ENCODE measurements at places on chromosomes 11 and 22.

DNA sequence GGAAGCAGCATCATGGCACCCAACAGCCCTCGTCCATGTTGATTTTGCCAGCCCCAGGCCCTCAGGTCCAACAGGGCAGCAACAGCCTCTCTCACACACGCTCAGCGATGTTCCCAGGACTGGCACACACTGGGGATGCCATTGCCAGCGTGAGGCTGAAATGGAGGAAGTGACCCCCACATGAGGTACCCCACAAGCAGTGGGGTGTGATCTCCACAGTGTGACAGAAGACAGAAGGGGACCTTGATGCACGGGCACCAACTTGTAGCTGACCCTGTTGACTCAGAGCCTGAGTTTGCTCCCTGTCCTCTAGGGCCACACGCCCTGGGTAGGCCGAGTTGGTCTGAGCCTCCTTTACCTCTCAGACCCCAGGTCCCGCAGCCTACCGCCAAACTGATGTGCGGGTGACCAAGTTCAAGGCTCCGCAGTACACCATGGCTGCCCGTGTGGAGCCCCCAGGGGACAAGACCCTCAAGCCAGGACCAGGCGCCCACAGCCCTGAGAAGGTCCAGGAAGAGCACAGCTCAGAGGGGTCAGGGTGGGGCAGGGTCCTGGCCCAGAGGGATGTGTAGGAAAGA lies 6.2 kb downstream of the SCGB1C1 start:
- no peak for DNase-seq

GRCh38 chr11:102456381-102456780 lies 3.8 kb upstream of the TMEM123 start:
- DNase-seq, result no peak

- DNase-seq, result no peak
Observed at GRCh38 chr11:88434333-88434976, 96.9 kb upstream of the CTSC start.

- DNase-seq, result peak; percentile 36
Observed at GRCh38 chr22:26398741-26399153, 30.3 kb upstream of the ASPHD2 start.

DNA sequence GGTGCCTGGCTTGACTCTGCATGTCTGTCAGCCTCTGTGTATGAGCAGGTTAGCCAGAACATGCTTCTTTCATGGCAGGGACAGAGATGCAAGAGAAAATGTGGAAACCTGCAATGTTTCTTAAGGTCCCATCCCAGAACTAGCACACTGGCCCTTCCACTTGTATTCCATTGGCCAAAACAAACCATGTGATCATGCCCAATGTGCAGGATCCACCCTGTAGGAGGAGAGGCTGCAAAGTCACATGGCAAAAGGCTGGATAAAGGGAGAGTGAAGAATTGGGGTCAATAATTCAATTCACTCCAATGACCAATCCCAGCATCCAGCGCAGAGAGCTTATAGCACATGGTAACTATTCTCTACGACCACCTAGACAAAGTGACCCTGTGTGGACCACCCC lies 405.5 kb downstream of the MIAT start:
- DNase-seq, result no peak

GRCh38 chr11:40602866-40603552 lies 856.4 kb downstream of the LRRC4C start:
- DNase-seq, result no peak

DNA sequence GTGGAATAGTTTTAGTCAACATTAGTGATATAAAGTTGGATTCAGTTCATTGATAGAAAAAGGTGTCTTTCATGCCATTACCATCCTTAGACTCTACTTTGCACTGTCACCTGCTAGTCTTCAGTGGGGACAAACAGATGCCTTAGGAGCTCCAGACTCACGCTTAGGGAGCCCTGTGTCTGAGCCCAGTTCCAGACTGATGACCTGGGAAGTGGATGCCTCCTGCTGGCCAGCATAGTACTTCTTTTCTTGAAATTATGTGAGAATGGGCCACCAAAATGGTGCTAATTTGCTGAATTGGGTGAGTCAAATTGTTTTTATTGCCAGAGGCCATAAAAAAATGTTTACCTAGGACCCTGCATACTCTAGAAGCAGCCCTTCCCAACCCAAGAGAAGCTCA lies 53.9 kb downstream of the NOX4 start:
- no peak for DNase-seq

DNA sequence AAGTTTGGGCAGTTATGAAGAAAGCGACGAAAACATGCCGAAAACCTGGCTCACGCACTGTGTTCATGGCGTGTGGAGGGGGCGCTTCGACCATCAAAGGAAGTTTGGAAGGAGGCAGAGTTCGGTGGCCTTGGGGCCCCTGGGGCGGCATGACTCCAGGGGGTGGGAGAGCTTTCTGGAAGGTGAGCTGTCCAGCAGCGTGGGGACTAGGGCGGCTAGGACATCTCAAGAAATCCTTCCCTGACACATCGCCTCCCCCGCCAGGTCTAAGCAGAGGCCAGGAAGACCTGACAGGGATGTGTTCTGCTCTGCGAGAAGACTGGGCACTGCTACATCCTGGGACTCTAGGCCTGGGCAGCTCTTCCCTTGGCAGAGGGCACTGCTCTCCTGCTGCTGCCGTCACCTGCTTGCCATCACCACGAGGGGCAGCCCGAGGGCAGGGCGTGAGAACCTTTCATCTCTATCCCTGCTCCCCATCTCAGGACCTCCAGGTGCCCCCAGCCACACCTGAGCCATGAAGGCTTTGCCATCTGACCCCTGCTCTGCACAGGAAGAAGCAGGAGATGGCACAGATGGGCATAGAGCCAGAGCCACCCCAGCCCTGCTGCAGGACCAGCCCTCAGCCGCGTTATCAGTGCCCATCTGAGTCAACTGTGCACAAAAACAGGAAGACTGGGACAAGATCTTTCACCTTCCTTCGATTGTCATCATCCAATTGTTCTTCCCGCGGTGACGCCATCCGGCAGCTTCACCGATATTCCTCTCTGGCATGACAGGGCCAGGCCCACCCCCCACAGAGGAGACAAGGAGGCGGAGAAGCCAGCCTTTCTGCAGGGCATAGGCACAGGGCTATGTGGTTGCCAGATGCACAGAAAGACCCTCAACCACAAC lies 12.7 kb downstream of the LINC01488 start:
- no peak for DNase-seq

- peak; percentile 21 for DNase-seq
Observed at GRCh38 chr22:41822317-41823057, 10.4 kb upstream of the SREBF2 start.

DNA sequence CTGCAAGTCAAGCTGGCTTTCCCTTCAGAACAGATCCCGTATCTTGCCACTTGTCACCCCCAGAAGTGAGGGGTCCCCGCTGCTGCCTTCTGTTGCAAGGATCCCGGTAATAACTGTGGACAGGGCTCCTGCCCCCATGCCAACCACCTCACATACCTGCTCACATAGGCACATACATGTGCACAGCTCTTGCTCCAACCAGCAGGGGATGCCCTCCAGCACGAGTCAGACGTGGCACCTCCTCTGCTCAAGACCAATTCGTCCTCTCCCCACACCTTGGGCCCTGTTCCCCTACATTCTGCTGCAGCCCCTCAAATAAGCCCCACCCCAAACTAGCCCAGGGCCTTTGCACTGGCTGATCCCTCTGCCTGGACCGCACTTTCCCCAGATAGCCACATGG lies 163.3 kb downstream of the CRYBB2 start:
- no peak for DNase-seq

DNA sequence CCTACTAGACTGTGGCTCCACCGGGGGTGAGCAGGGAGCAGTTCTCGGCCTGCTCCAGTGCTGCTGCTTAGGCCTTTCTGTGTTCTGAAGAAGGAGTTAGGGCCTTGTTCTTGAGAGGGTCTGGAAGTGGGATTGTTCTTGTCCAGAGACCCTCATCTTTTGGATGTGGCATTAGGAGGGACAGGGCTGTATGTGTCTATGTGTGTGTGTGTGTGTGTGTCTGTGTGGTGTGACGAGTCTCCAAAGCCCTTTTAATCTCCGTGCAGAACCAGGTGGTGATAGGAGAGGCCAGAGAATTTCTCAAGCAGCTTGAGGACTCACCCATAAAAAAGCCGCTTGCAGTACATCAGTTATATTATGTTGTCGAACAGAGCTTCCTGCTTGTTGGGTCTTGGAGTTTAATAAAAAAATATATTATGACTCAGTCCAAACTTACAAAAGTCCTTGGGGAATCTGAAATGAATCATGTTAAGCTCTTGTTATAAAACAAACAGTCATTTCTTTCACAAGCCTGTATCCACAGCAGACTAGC lies 196.5 kb downstream of the TENM4 start:
- no peak for DNase-seq

DNA sequence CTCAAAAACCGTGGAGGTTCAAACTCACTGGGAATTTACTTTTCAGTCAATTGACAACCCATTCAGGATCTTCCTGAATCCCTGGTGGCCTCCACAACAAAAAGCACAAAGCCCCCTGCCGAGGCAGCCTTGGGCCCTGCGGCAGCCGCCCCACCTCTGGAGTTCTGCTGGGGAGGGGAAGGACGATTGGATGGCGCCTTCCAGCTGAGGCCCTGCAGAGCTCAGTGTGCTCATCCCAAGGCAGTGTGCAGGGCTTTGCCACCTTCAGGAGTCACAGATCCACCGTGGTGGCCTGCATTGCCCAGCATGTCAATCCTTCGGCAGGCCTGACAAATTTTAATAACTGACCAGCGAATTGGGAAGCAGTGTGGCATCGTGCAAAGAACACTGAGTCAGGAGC lies 7.4 kb downstream of the ZFTA start:
- no peak for DNase-seq

- DNase-seq, result peak; percentile 23
Observed at GRCh38 chr11:3903207-3903896, 47.9 kb downstream of the STIM1 start.

DNA sequence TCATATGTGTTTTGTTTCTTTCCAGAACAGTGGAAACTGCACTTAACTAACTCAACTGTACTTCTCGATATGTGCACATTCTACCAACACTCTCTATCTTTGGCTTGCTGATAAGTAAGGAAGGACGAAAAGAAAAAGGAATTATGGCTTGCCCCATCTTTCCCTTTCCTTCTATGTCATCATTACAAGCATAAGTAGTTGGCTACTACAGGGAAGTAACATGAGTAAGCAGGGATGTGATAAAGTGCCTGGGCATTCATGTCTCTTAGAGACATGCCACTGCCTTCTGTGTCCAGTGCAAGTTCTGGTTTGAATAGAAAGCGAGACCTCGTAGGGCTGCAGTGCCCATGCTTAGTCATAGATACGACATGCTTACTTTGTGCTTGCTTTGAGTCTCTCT lies 342.5 kb downstream of the ETS1 start:
- no peak for DNase-seq

DNA sequence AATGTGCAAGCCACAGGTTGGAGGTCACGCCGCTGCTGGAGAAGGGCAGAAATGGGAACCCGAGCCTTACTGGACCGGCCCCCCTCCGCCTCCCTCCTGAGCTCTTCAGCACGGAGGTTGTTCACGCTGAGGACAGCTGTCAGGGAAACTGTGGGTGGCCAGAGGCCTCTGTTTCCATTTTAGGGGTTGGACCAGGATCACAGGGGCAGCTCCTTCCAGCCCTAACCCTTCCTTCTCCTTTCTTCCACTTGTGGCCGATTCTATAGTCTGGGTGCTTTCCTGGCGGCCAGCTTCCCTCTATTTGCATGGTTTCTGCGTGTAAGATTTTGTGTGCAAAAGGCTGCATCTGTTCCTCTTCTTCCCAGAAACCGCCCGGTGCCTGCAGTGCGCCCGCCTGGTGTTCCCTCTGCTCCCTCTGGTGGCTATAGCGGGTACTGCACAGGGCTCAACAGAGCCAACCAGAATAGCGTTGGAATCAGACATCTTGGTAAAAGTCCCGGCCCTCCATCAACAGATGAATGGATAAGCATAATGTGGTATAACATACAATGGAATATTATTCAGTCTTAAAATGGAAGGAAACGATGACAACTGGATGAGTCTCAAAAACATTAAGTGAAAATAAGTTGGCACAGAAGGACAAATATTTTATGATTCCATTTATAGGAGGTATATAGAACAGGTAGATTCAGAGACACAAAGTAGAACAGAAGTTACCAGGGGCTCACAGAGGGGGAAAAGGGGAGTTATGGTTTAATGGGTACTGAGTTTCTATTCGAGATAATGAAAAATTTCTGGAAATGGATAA lies 8.4 kb upstream of the SLC22A8 start:
- peak; percentile 74 for DNase-seq

DNA sequence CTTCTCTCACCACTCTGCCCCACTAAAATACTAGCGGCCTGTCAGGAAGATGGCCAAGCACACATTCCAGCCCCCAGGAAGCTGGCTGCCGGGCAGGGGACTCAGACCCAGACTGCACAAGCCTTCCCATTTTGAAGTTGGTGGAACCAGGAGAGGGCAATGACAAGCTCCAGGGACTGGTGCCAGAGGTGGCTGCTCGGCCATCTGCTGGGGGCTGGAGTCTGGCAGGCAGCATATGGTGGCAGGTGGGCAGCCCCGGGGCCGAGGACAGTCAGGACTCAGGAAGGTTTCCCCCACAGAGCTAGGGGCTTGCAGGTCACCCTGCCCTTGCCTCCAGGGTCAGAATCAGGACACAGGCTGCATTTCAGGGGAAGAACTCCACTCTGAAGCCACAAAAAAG lies 22.6 kb downstream of the KCNJ5 start:
- no peak for DNase-seq

DNA sequence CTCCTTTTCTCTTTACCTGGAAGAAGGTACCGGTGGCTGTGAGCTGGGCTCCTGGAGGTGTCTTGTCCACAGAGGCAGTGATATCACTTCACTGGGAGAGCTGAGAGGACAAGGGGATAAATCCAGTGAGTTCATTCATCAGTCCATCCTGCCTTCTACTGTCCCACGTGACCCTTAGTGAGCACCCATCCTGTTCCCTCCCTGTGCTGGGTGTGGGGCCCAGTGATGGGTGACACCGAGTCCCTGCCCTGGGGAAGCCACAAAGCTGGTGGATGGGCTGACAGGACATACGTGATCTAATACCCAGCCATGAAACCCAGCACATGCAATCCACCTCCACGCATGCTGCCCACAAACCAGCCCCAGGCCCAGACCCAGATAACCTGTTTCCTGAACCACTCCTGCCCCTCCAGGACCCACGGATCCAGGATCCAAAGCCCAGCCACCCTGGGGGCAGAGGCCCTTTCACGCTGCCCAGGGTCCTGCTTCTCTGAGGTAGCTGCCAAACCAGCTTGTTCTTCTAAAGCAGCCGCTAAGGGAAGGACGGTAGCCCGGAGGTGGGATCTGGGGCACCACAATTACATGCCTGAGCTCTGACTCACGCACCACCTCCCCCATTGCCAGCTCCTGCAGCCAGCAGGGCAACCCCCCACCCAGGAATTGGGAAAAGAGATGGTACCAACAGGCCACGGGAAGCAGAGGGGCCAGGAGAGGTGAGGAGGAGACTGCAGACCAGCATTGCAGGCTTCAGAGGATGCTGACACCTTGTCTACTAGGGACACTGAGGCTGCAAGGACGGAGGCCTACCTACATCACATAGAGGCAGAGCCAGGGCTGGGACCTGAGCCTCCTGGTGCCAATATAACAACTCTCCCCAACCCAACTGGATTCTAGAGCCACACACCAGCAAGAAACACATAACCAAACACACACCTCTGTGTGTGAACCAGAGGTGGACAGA lies 35.2 kb downstream of the GDPD5 start:
- DNase-seq, result no peak
